Sigmoid colon (tissue), 7 donors: ENCODE measurements at places on chromosomes 2 and 18.

DNA sequence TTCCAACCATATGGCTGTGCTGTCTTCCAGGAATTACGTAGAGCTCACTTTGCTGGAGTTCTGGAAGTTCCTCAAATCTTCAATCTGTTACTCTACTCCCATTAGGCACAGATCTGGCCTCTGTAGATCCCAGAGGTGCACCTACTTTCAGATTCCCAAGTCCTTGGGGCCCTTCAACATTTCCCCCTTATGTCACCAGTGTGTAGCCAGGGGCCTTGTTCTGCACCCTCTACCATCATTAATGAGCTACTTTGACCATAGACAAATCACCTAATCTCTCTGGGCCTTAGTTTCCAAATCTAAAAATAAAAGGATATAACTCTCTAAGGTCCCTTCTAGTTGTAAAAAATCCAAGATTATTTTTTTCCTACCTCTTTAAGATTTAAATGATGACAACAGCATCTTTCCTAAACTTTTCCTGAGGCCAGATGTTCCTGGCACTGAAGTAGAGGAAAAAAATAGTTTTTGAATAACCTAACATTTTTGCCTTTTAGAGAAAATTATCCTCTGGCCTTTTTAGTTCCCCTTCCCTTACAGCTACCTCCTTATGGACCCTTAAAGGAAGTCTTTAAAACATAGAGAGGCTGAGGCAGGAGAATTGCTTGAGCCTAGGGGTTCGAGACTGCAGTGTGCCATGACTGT is 31.0 kb upstream of the WIPF1 start:
- DNase-seq = no peak

- no peak for DNase-seq
Measured at GRCh38 chr18:26215247-26215970, 10.8 kb upstream of the TAF4B start.

- DNase-seq = no peak
Measured at GRCh38 chr2:158667586-158667985, 127.5 kb upstream of the DAPL1 start.

DNA sequence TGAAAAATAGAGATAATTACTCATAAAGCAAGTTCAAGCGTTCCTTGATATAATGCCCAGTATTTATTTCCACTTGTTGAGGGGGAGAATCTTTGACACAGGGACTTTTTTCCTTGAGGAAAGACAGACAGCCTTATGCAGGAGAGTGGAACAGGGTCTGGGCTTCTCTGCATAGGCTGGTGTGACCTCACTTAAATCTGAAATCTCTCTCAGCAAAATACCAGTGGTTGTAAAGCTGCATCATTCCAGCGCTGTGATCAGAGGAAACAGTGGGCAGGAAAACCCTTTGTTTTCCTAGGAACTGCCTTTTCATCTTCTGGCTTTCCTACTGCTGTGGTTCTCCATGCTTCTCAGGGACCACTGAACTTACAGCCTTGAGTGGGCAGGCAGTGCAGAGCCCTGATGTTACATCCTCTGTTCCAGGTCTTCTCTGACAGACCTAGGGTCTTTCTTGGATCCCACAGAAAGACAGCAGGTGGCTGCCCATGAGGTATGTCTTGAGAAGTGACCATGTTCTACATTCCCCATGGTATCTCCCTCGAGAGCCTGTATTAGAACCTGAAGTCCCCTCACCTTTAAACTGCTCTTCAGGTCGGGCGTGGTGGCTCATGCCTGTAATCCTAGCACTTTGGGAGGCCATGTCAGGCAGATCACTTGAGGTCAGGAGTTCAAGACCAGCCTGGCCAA is 17.6 kb upstream of the MAP4K4 start:
- no peak for DNase-seq

- DNase-seq = no peak
Measured at GRCh38 chr2:99487906-99488305, 1.9 kb downstream of the REV1 start.

DNA sequence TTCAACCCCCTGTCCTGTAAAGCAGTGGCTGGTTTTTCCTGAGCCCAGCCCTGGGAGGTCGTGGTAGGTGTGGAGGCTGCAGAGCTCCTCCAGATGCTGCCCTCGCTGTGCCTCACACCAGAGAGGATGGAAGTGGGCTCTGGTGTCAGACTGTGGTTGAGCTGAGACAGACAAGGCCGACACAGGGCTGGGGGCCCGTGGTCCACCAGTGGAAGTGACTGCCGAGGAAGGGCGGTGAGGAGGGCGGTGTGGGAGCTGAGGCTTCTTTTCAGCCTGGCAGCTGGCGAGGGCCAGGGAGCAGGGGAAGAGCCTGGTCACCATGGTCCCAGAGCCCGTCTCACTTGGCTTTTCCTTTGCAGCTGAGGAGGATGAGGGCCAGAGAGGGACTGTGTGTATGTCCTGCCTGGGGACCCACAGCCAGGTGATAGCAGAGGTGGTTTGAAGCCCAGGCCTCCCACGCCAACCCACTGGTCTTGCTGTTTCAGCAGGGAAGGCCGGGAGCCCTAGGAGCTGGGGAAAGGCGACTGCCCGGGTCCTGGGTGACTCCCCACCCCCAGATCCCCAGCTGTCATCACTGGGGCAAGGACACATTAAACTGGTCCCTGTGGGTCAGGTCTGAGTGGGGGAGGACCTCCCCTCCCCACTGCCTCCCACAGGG is 8.5 kb downstream of the SFTPB start:
- peak; percentile 61 for DNase-seq

- DNase-seq = peak; percentile 87
Measured at GRCh38 chr2:217911283-217912097, 91.3 kb downstream of the TNS1 start.
